ENCODE measurements at places on chromosomes 2 and 18. TPM values are rescaled to one million over a fixed set of nuclear protein-coding genes. Genes with fewer than 3 reads are reported as not detected.

Gene CLASP1
- 20.3 TPM for total RNA-seq

Gene PHOSPHO2
- 1.8 TPM for total RNA-seq

Gene ALPP
- not detected for total RNA-seq

Gene C1GALT1C1L
- not detected for total RNA-seq

Gene PPP1R1C
- total RNA-seq = 9.3 TPM

DNA sequence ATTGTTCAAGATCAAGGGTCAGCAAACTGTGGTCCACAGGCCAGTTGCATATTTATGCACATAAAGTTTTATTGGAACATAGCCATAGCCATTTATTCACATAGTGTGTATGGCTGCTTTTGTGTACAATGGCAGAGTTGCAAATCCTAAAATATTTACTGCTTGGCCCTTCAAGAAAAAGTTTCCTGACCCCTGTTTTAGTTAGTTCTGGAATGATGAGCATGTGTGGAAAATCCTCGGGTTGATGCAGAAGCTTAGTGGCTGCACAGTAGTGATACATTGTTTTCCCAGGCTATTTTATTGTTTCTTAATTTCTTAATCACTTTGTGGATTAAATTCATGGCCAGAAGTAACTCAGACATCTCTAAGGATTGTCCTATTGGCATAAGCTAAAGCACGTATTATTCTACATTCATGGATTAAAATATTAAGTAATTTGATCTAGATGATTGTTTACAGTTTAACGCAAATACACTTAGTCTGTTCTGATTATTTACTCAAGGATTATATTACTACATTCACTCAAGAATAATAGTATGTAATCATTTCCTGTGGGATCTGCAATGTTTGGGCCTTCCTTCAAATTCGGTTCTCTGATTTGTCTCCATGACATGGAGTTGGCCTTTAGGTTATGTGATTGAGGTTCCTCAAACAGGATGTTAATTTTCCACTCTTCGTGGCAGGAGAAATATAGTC, 165.5 kb downstream of the TMEM247 start:
- H3K27ac ChIP-seq = no peak overlapping the region
- H3K4me1 ChIP-seq = peaks cover 3% of the 10 kb centered on the region
- H3K36me3 ChIP-seq = no peaks in the 10 kb centered on the region
- no peaks in the 10 kb centered on the region for H3K27me3 ChIP-seq
- H3K4me3 ChIP-seq = no peak overlapping the region

- no peaks in the 10 kb centered on the region for H3K36me3 ChIP-seq
- H3K27me3 ChIP-seq = no peaks in the 10 kb centered on the region
- peak; percentile 93 for DNase-seq
- H3K4me3 ChIP-seq = peak within 1 kb of the TSS; percentile 83
These were observed at the start of gene CCT7 for GRCh38 chr2:73233932-73234832. Gene CCT7 (plus strand): TSS chr2:73234308. CDS start chr2:73234379, 71 bp downstream.

DNA sequence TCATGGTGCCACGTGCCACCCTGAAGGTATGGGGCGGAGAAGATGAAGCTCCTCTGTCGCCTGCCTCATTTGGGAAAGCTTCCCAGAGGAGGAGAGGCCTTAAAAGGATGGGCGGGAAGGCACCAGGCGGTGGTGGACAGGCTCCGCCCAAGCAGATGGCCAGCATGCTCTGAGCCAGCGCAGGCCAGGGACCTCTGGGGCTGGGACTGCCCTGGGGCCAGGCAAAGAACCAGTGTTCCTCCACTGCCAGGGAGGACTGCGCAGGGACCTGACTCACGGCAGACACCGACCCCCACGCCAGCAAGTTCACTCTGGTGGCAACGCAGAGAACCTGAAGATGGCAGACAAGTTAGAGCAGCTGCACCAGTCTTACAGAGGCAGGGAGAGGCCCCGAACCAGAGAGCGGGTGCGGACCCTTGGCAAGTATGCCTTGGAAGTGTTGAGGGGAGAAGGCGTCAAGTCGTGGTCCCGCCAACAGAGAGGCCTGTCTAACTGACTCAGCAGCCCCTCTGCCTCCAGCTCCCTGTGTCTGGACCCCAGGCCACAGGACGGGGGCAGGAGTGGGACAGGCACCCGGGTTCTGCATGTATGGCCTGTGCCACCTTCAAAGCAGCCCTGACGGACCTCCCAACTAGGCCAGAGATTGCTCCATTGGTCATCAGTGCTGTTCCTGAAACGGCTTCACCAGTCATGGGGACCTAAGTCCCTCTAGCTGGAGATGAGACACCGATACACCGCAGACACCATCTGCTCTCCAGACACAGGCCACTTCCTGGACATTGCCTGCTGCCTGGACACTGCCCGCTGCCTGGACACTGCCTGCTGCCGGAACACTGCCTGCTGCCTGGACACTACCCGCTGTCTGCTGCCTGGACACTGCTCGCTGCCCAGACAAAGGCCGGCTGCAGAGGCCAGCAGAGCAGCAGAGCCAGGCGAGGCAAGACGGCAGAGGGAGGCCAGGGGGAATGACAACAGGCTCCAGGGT, 124.7 kb downstream of the HDAC4 start:
- H3K27me3 ChIP-seq = no peaks in the 10 kb centered on the region
- no peak overlapping the region for H3K27ac ChIP-seq
- peak; percentile 45 for DNase-seq
- H3K4me3 ChIP-seq = no peak overlapping the region

DNA sequence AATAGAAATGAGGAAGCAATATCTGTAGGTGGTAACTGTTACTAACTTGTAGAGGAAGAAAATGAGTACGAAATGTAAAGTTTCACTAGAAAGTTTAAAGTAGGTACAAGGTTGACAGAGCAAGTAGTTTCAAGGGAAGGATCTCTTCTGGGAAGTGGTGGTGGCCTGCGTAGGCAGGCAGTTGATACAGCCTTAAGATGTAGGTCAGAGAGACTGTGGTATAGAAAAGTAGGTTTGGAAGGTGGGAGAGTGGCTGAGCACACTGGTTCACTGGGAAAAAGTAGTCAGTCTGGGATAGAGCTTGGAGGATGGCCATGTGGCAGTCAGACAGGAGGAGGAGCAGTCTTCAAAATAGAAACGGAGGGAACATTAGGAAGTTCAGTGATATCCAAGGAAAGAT, 23.5 kb downstream of the KDM3A start:
- no peak for DNase-seq
- no peak overlapping the region for H3K27ac ChIP-seq
- no peaks in the 10 kb centered on the region for H3K4me1 ChIP-seq

DNA sequence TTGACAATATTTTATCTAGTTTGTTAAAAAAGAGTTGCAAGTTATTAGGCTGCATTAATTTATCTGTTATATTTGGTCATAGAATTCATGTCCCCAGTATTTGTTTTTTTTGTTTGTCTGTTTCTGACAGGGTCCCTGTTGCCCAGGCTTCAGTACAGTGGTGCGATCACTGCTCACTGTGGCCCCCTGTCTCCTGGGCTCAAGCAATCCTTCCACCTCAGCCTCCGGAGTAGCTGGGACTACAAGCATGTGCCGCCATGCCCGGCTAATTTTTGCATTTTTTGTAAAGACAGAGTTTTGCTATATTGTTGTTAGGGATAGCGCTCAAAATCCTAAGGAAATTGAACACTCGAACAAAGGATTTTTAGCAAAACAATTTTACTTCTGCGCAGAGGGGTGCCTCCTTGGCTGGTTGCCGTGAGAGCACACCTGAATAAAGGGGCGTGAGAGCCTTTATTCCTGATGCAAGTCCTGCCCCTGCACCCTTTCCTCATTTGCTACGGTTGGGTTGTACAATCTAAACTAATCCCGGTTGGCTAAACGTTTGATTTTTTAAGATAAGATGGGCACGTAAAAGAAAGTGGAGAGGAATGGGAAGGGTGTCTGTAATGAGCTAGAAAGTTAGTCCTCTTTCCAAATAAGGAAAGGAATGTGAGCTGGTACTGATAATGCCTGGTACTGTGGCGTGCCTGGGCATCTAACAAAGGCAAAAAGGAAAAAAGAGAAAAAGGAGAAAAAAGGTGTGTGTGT, 65.5 kb downstream of the COMMD1 start:
- H3K4me1 ChIP-seq = no peaks in the 10 kb centered on the region
- no peak overlapping the region for H3K27ac ChIP-seq
- no peaks in the 10 kb centered on the region for H3K27me3 ChIP-seq
- DNase-seq = no peak

GRCh38 chr18:37294951-37295350, 270.6 kb downstream of the CELF4 start:
- DNase-seq = no peak
- H3K36me3 ChIP-seq = no peaks in the 10 kb centered on the region
- H3K4me1 ChIP-seq = peaks cover 5% of the 10 kb centered on the region
- H3K27ac ChIP-seq = no peak overlapping the region

DNA sequence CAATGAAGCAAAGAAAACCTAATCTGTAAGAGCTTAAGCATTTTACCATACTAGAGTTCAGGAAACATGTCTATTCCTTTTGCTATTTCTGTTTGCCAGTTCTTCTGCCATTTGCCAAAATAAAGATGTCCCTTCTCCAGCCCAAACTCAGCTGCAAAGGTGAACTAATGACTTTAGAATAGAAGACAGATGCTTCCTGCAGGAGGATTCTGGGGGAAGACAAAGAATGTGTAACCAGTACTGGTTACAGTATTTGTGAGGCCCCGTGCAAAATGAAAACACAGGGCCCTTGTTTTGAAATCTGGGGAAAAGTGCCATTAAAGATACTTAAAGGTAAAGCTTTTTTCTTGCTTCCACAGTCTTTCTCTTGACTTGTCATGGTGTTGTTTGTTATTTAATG, 34.3 kb upstream of the MTX2 start:
- H3K36me3 ChIP-seq = no peaks in the 10 kb centered on the region
- H3K27me3 ChIP-seq = no peaks in the 10 kb centered on the region
- no peaks in the 10 kb centered on the region for H3K4me1 ChIP-seq
- H3K4me3 ChIP-seq = no peak overlapping the region
- DNase-seq = no peak
- no peak overlapping the region for H3K27ac ChIP-seq

DNA sequence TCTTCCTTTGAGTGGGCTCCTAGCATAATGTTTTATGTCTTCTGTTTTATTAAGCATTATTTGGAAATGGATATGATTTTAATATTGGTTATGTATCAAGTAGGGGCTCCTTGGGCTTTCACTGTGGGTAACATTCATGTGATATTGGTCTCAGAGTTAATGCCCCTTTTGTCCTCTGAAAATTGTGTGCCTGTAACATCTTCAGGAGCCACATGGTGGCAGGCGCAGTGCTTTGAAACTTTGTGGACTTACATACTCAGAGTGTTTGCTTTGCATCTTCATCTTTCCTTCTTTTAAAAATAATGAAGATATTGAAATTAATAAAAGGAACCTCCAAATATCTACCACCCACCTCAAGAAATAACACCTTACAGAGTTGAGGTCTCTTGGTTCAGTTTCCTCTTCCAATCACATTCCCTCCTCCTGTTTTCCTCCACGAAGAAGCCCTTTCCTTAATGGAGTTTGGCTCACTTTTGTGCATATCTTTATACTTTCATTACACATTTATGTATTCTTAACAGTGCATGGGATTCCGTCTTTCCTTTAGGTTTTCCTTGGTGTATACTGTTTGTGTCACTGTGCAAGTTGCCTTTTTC, 73.5 kb downstream of the LIMS1 start:
- no peak overlapping the region for H3K27ac ChIP-seq
- no peaks in the 10 kb centered on the region for H3K27me3 ChIP-seq
- no peak overlapping the region for H3K4me3 ChIP-seq
- DNase-seq = no peak
- no peaks in the 10 kb centered on the region for H3K36me3 ChIP-seq

DNA sequence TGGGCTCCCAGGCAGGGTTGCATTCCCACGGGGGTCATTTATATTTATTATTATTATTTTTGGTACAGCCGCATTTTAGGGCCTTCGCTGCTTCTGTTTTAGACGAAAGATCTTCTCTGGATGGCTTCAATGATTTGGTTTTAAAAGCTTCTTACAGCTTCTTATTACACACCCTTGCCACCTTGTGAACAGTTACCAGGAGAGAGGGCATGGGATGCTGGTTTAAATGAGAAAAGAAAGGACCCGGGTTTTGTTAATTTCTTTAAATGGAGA, 1.7 kb downstream of the SH3RF3 start:
- H3K4me1 ChIP-seq = no peaks in the 10 kb centered on the region
- H3K4me3 ChIP-seq = peak overlapping the region; percentile 54
- no peak overlapping the region for H3K27ac ChIP-seq
- no peak for DNase-seq

DNA sequence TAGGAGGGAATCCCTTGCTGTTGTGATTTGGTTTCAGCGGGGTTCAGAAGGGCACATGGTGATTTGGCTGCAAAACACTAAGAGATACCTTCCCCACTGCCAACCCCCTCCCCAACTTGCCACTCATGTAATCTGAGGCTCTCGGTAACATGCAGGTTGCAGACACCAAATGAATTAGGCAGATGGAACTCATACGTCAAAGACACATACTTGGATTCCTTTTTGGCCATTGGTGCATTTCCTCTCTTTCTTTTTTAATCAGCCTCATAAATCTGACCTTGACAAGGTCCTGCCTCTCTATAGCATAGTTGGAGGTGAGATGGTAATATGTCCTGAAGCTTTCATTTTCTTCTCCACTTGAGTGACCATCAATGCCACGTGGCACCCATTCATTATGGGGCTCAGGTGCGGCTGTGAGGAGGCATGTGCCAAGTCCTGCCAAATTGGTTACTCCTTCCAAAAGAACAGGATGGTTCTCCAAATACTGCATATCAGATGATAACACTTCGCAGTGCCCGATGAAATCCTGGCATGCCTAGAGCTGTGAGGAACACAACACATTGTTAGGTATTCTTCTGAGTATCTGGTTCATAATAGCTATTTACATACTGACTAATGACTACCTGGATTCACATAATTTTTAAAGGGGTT, 8.3 kb upstream of the TMEM178A start:
- H3K4me1 ChIP-seq = no peaks in the 10 kb centered on the region
- H3K4me3 ChIP-seq = no peak overlapping the region
- no peaks in the 10 kb centered on the region for H3K27me3 ChIP-seq
- DNase-seq = no peak
- H3K27ac ChIP-seq = no peak overlapping the region

GRCh38 chr2:187577310-187577709, 23.1 kb upstream of the TFPI start:
- H3K27ac ChIP-seq = no peak overlapping the region
- H3K36me3 ChIP-seq = no peaks in the 10 kb centered on the region
- DNase-seq = no peak
- no peak overlapping the region for H3K4me3 ChIP-seq

- no peaks in the 10 kb centered on the region for H3K27me3 ChIP-seq
- no peak overlapping the region for H3K4me3 ChIP-seq
- H3K27ac ChIP-seq = no peak overlapping the region
- H3K36me3 ChIP-seq = no peaks in the 10 kb centered on the region
- H3K4me1 ChIP-seq = no peaks in the 10 kb centered on the region
These were observed 267.4 kb upstream of the CHAC2 start for GRCh38 chr2:53500181-53500580.

DNA sequence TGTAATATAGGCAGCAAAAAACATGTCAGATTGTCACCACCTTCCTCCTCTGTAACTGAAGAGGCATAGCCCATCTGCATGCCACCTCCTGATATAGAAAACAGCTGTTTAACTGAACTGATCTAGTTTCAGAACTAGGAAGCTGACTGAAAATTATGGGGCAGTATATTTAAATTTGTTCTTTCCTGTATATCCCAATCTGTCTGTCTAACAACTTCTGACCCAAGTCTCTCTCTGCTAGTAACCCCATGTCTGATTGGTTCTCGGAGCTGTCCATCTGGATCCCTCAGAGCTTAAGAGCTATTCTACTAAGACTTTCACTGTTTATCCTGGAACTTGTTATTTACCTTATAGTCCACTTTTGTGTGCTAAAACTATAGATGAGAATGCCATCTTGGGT, 68.2 kb upstream of the SLC35G4 start:
- no peaks in the 10 kb centered on the region for H3K27me3 ChIP-seq
- H3K4me3 ChIP-seq = no peak overlapping the region
- H3K4me1 ChIP-seq = no peaks in the 10 kb centered on the region
- no peak overlapping the region for H3K27ac ChIP-seq

GRCh38 chr2:158743879-158744278, 51.2 kb upstream of the DAPL1 start:
- H3K27me3 ChIP-seq = no peaks in the 10 kb centered on the region
- H3K4me3 ChIP-seq = no peak overlapping the region
- no peak for DNase-seq
